Stimulated activated CD8-positive, alpha-beta memory T cell treated with anti-CD3 and anti-CD28 coated beads, Interleukin-15, amount 100 ng/mL, for 4 hours (primary cell): ENCODE measurements at places on chromosomes 4 and X.

DNA sequence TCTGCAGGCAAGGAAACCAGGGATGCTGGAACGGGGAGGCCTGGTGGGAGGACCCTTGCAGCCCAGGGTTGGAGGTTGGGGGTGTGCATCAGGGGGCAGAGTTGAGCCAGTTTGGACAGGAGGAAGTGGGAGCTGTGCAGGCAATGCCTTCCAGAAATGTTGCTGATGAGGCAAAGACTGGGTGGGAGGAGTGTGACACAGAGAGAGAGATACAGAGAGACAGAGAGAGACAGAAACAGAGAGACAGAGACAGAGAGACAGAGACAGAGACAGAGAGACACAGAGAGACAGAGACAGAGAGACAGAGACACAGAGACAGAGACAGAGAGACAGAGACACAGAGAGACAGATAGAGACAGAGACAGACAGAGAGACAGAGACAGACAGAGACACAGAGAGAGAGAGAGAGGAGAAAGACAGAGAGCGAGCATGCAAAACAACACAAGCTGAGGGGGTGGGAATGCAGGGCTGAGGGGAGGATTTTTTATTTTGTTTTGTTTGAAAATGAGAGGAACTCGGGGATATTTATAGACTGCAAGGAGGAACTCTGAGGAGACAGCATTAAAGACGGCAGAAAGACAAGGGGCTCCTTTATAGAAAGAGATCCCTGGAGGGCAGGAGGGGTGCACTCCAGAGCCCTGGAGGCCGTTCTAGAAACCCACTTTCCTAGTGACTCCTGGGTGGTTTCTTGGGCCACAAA is 1.9 kb upstream of the HAUS3 start:
- DNase-seq = no peak

GRCh38 chr4:11196927-11197522 is 231.7 kb downstream of the HS3ST1 start:
- DNase-seq = no peak

DNA sequence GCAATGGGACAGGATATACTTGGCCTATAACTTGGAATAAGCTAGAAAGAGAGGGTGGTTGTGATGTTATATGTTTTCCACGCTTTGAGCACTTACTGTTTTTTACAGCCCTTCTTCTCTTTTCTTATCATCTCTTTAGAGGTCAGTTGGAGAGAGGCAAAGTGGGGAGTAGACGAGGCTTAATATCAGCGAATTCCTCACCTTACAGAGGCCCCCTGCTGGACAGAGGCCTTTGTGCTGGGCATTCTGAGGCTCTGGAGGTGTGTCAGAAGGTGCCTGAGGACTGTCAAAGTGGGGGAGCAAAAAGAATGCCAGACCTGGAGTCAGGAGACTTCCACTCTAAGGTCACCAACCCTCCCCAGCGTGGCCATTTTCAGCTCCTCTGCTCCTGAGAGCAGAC is 42.5 kb downstream of the MAMLD1 start:
- DNase-seq = no peak

GRCh38 chr4:97645071-97645821 is 498.0 kb downstream of the STPG2 start:
- no peak for DNase-seq

DNA sequence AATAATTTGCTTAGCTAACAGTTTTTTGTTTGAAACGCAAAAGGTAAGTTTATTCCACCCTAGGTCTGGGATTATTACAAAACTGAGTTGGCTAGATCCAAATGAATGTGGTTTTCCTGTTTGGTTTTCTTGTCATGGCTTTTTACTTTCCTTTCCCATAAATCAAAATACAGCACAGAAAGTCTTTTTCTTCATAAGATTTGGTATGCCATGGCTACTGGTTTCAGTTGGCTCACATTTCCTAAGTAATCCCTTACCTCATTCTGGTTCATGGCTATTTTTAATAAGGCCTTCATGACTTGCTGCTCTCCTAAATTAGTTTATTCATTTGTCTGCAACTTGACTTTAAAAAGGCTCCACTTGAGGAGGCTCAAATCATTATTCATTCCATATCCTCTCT is 12.9 kb upstream of the PAK3 start:
- DNase-seq = no peak

GRCh38 chr4:76554630-76555029 is 119.6 kb downstream of the SHROOM3 start:
- DNase-seq = no peak

DNA sequence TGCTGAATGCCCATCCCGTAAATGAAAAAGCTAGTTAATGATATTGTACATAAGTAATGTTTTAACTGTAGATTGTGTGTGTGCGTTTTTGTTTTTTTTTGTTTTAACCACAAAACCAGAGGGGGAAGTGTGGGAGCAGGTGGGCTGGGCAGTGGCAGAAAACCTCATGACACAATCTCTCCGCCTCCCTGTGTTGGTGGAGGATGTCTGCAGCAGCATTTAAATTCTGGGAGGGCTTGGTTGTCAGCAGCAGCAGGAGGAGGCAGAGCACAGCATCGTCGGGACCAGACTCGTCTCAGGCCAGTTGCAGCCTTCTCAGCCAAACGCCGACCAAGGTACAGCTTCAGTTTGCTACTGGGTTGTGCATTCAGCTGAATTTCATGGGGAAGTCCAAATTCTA is at the start of gene SPP1:
SPP1 (plus strand) TSS at position 249 of the 400 bp plus-strand sequence. CDS start 1,182 bp downstream, outside the sequence.
- DNase-seq = no peak
